DMS 273 treated with DMSO at 0.1 percent for 48 hours (cell line): ENCODE measurements at places on chromosomes 12 and 14.

GRCh38 chr14:23636317-23637211, at the start of gene DHRS2:
Gene DHRS2 (plus strand): TSS chr14:23636364. CDS start chr14:23638865, 2,501 bp downstream.
- no peak for DNase-seq

DNA sequence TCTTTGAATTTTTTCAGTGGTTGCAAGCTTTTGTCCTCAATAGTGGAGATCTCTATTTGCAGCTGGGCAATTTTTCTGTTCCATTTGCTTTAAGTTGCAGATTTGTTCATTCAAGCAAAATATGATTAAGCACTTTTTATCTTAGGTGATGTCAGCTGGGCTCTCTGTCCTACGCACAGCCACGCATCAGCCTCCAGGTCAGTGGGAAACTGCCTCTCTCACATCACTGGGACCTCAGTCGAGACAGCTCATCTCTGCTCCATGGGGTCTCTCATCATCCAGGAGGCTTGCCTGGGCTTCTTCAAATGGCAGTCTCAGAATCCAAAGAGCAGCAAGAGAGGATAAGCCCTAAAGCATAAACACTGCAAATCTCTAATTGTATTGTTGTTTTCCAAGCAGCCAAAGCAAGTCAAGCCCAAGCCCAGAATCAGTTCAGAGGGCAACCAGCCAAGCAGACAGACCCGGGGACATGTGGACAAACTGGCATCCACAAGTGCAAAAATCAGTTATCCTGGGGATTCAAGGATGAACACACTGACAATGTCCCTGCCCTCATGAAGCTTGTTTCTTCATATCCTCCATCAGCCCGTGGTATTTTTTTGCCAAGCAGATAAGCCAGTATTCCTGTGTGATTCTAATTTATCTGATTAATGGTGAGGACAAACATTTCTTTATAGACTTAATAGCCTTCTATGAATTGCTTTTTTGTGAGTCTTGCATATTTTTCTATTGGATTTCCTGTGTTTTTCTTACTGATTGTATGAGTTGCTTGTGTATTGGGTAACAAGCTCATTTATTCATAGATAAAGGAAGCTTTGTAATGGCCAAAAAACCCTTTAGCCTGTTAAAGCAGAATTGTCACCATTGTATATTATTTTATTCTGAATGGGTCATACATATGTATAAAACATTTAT, 262.5 kb downstream of the GXYLT1 start:
- no peak for DNase-seq

DNA sequence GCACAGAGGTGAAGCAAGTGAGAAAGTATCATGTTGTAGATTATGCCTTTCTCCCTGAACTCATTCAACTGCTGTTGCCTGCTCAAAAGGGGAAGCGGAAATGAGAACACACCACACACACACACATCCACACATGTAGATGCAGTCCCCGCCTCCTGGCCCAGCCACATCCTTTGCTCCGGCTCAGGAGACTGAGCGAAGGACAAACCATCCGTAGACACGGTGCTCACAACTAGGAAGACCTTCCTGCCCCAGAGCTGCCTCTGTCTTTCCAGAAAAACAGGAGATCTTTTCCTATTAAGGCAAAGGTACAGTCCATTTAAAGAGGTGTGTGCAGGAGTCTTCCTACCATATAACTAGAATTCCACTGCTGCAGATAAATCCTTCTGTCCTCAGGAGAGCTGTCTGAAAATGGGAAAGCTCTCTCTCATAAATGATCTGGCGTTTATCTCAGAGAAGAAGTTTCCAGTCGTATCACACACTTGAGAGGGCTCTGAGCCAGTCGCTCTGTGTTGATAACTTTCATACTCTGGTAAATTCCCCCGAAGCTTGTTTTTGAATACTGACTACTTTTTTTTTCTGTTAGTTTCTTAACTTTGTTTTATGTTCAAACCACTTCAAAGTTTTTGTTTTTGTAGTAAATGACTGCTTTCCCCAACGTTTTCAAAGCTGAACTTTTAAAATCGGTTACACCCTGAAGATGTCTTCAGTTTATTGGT, at the start of gene TESPA1:
TESPA1 (minus strand) TSS at position 105 of the 719 bp plus-strand sequence. CDS start 10,200 bp downstream, outside the sequence.
- DNase-seq: no peak

DNA sequence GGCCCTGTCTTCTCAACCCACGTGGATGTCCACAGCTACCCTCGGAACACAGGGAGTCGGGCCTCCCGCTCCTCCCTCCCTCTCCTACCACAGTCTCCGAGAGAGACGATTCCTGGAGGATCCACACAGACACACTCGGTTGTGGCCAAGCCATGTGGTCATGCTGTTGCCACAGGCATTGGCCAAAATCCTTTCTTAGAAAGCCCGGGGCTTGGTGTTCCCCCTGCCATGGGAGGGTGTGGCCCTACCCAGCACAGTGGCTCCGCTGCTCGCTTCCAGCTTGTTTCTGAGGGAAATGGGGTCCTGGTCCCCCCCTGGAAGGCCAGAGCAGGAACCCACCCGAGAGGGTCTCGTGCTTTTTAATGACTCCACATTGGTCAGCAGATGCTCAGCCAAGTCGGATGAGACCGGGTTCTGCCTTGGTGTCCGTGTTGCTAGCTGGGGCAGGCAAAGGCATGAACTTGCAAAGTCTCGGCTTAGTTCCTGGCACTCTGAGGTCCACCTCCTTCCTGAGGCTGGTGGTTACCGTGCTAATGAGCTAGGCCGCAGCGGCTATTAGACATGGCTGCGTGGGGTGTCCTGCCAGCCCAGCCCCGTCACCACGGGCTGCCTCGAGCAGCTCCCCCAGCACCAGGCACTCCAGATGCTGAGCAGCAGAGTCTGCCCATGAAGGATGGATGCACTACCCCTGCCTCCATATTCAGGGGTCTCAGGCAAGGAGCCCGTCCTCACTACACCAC, 46.8 kb upstream of the MEG3 start:
- no peak for DNase-seq

DNA sequence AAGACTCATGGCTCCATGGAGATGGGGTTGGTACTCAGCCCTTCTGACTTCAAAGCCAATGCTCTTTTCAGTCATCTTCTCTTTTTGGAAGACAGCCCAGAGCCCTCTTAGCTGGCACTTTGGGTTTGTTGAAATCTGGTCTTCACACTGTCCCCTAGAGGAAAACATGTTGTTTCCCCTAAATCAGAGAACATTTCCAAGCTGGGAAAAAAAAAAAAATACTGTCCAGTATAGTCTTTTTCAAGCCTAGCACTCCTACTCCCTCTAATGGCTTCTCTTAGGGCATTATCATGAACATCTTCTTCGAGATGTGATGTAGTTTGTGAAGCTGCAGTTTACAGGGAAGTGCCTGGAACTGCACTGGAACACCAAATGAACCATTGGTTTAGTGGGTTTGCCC, 3.0 kb upstream of the ZC3H14 start:
- DNase-seq: peak; percentile 17

- no peak for DNase-seq
These were observed 1548.6 kb upstream of the TMEM132C start for GRCh38 chr12:126718365-126718764.

DNA sequence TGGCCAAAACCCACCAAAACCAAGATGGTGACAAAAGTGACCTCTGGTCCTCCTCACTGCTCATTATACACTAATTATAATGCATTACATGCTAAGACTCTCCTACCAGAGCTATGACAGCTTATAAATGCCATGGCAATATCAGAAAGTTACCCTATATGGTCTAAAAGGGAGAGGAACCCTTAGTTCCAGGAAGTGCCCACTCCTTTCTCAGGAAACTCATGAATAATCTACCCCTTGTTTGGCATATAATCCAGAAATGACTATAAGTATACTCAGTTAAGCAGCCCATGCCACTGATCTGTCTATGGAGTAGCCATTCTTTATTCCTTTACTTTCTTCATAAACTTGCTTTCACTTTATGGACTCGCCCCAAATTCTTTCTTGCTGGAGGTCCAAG, 43.0 kb upstream of the FUT8 start:
- no peak for DNase-seq

DNA sequence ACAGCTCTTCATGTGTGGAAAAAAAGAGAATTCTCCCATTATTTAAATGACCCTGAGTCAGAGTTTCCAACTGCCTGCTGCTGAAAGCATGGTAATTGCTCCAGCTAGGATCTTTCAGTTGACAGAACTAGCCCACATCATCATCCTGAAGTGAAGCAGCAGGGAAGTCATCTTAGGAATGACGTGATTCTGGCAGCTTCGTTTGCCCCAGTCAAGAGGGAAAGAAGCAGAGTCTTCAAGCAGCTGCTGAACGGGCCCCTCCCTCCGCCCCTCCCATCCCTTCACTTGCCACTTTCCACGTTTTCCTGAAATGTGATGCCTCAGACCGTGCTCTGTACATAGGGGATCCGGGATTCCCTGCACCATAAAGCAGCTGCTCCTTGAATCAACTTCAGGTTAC, 455.0 kb upstream of the TMEM132C start:
- DNase-seq: peak; percentile 20

DNA sequence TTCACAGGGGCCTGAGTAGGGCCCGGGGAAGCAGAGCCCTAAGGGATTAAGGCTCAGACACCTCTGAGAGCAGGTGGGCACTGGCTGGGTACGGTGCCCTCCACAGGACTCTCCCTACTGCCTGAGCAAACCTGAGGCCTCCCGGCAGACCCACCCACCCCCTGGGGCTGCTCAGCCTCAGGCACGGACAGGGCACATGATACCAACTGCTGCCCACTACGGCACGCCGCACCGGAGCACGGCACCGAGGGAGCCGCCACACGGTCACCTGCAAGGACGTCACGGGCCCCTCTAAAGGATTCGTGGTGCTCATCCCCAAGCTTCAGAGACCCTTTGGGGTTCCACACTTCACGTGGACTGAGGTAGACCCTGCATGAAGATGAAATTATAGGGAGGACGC, 7.1 kb downstream of the LTBR start:
- DNase-seq: no peak

GRCh38 chr12:121166356-121166755, 33.7 kb downstream of the P2RX7 start:
- DNase-seq: no peak

DNA sequence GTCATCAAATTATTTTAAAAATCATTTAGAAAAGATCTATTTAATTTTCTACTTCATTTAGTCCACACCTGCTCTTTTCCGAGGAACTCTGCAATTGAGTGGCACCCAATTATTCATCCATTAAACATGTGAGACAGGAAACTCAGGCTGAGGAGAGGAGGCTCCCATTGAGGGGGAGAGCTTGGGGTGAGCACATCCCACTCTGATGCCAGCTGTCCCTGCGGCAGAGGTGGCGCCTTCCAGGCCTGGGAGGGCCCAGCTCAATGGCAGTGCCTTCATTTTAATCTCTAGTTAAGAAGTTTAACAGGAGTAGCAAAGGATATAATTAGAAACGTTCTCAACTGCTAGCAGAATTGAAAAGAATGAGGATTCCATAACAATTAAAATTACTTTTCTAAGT, 92.0 kb downstream of the ITPR2 start:
- no peak for DNase-seq

GRCh38 chr14:71141701-71142374, 234.6 kb downstream of the PCNX1 start:
- DNase-seq: no peak

- no peak for DNase-seq
These were observed 3.7 kb downstream of the PSMB11 start for GRCh38 chr14:23045419-23046357.

DNA sequence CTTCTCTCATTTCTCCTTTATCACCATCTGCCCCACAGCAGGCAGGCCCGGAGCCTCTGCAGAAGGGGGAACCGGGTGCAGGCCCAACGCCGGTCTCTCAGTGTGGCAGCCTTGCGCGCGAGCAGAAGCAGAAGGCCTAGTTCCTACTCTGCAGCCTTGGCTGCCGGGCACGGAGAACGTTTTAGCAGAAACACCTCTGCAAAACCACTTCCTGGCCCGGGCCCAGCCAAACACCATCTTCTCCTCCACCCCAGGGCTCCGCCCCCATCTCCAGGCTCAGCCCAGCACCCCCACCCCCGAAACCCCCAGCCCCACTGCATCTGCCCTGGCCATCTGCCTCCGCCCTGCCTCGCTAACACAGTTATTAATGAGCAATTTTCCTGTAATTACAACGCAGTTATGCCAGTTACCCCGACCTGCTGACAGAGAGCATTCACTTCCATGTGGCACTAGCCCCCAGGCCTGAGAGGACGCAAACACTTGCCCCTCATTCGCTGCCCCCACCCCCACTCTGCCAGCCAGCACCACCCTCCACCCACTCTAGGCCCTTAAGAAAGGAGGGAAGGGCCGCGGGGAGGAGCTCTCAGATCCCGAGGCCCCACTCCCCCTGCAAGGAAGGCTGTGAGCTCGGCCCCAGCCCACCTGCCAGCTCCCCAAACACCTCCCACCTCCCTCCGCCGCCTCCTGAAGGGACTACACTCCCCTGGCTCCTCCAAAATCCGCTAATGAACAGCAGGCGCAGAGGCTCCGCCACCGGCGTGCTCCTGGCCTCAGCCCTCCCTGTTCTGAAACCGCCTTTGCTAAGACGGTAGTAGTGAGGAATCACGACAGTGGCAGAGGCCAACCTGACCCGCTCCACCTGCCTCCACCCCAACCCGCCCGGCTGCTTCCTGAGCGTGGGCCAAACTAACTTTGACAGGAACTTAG, 44.7 kb upstream of the FBRSL1 start:
- peak; percentile 78 for DNase-seq

DNA sequence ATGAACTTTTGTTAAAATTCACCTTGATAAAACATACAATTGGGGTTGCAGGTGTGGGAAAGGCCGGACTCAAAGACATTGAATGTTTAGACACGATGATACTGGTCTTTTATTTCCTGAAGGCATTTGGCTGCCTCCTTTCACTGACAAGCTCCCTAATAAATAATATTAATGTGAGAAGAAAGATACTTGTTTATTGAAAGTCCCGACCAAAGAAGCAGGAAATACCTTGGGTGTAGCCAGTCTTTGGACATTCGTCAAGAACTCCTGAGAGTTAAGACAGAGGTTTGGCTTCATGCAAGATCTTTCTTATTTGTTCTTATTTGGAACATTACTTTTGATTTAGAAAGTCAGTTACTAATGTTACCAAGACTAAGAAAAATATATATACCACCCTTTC, 1133.8 kb upstream of the SEL1L start:
- no peak for DNase-seq

DNA sequence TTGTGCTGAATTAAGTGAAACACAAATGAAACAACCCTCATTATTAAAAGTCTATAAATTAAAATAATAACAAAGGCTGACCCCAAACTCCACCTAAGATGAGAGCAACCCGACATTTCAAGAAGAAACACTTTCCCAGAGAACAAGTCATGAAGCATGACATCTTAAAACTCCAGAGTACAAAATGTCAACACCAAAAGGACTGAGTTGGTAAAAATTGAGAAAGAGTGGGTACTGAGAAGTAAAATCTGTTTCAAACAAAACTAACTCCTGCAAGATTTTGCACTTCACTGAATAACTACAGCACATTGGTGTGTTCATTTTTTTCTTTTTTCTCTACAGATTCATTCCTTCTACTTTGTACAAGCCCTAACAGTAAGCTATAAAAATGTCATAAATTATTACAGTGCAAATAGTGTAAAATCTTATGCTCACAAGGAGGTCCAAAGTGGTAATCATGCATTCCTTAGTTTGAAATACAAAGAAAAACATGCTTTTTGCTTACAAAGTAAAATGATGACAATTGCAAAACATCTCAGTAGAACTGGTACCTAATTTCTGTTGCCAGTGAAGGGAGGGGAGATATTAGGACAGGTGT, 31.8 kb downstream of the SLC35F4 start:
- no peak for DNase-seq

- DNase-seq: no peak
These were observed 2.4 kb downstream of the NCOR2 start for GRCh38 chr12:124564971-124565491.

GRCh38 chr14:99763527-99764221, 29.5 kb upstream of the EML1 start:
- DNase-seq: no peak

- DNase-seq: no peak
These were observed 87.3 kb downstream of the PHLDA1 start for GRCh38 chr12:75944097-75944904.

GRCh38 chr12:67520606-67521005, 127.9 kb upstream of the DYRK2 start:
- no peak for DNase-seq
